Right hindlimb (tissue), 1 donor: ENCODE measurements at places on chromosomes 1 and 21.

- DNase-seq, result peak; percentile 33
Observed at GRCh38 chr1:112673592-112674439, 643 bp upstream of the MOV10 start.

GRCh38 chr1:210535761-210536160 is 207.1 kb downstream of the HHAT start:
- DNase-seq, result no peak

- peak; percentile 3 for DNase-seq
Observed at GRCh38 chr1:30409476-30410152, 313.8 kb downstream of the MATN1 start.

DNA sequence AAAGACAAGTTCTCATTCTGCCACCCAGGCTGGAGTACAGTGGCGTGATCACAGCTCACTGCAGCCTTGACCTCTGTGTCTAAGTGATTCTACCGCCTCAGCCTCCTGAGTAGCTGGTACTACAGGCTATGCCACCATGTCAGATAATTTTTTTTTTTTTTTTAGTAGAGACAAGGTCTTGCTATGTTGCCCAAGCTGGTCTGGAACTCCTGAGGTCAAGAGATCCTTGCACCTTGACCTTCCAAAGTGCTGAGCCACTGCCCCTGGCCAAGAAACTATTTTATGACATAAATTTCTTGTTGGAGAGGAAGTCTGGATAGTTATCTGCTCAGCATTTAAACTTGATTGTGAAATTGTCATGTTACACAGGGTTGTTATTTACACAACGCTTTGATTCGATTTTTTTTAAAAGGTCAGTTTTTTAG is 2.1 kb downstream of the SCCPDH start:
- DNase-seq, result no peak

- DNase-seq, result no peak
Observed at GRCh38 chr1:60540141-60540540, 466.6 kb upstream of the C1orf87 start.

DNA sequence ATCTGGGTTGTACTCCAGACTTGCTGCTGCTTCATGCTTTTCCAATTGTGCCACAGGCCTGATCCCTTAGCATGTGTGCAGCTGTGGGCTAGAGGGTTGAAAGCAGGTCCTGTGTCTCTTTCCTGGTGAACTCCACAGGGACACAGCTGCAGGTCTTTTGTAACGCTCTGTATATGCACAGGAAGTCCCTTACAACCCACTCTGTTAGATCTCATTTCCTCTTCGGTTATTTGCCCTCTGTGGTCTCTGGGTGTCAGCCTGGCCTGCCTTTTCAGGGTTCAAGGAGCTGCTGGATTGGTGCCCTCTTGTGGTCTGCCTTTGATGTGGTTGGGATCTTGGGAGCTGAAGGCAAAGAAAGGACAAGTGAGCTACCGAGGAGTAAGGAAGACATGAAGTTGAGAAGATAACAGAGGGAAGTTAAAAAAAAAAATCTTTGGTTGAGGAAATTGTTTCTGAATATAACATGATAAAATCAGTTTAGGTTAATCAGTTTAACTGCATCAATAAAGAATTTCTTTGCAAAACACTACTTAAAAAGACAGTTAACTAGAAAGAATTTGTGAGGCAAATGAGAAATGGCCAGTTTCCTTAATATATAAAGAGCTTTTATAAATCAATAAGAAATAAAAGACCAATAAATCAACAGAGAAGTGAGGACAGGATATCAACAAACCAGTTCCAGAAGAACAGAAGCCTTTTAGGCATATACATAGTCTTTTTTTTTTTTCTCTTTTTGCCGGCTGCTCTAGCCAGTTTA is 44.1 kb downstream of the UCK2 start:
- peak; percentile 30 for DNase-seq

DNA sequence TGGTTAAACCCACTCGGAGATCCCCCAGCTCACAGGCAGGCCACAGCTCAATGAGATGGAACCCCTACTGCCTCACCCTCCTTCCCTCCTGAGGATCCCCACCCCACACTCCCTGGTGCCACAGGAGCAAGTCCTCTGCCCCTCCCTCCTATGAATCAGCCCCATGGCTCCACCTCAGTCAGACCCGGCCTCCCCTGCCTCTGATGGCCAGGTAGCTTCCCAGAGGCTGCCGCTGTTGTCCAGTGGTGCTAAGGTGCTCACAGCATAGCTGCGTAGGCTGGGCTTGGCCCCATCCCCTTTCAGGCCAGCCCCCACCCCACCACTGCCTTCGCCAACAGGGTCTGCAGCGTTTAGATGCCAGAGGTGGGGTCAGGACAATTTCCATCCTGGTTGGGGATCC is 98.5 kb upstream of the IGSF21 start:
- no peak for DNase-seq

GRCh38 chr1:89702520-89703045 is 69.7 kb downstream of the LRRC8C start:
- DNase-seq, result no peak

DNA sequence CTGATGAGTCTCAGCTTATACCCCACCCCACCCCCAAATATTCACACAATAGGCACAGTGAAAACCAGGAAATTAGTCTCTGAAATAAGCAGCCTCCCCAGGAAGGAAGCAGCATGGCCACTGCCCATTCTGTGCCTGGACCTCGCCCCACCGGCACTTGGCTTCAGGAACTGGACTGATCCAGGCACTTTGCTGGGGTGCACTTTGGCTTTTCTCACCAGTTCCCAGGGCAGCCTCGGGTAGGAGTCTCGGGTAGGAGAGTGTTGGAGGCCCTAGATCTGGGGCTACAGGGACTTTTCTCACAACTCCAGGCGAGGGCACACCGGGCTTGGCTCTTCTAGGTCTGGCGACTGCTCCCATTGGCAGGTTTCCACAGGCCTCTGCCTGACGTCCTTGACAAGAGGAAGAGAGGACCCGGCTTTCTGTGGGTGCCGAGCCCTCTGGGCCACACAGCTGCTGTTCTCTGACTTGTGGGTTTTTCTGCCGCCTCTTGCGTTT is 18.7 kb downstream of the ADARB1 start:
- DNase-seq, result no peak

GRCh38 chr1:246394121-246394520 is 113.0 kb downstream of the SMYD3 start:
- no peak for DNase-seq

- no peak for DNase-seq
Observed at GRCh38 chr1:8560611-8561544, 243.0 kb downstream of the SLC45A1 start.

DNA sequence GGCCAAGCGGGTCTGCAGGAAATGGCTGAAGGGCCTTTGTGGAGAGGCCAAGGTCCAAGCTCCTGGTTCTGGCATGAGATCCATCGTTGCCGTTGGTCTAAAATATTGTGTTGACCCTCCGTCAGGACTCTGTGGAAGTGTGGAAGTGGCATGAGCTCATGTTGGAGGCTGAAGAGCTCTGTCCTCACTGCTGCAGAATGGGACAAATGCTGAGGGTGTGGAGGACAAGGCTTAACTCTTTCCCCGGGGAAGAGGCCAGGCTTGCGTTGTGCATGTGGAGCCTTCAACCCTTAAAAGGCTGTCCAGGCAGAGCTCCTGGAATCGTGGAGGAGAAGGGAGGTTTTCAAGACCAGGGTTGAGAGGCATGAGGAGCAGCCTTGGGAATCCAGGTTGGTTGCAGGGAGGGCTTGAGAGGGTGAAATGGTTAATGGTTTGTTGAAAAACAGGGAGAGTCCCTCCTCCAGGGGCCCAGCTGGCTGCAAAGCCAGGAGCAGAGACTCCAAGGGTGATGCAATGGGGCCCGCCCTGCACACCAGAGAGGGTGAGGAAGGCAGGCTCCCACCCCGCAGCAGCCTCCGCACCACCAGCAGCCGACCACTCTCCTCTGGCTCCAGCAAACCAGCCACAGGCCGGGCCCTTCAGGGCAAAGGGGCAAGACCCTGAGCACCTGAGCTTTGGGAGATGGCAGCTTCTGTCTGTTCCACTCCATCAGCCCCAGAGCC is 6.7 kb upstream of the AHCYL1 start:
- peak; percentile 29 for DNase-seq

- no peak for DNase-seq
Observed at GRCh38 chr1:198295971-198296370, 139.2 kb downstream of the NEK7 start.

DNA sequence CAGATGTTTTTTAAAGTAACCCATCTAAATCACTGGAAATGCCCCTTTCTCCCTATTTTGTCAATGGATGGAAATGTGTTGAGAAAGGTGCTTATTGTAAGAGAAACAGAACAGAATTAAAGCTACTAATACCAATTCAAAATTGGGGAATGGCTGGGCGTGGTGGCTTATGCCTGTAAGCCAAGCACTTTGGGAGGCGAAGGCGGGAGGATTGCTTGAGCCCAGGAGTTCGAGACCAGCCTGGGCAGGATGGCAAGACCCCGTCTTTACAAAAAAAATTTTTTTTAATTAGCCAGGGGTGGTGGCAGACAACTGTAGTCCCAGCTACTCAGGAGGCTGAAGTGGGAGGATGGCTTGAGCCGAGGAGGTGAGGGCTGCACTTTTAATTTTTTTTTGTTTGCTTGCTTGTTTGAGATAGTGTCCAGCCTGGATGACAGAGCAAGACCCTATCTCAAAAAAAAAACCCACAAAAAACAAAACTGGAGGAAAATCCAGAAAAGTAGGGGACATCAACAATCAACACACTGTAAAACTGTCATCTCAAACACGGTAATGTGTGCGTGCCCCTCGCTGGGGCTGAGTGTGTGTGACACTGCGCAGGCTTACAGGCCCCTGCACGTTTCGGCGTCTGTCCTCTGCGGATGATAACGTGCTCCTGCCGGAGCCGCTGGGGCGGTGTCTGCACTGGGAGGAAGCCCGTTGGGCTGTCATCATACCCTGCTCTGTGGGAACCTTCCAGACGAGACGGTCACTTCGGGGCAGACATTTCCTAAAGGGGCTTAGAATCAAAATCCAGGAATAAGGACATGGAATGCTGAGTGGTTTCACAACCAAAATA is 11.6 kb upstream of the POFUT2 start:
- DNase-seq, result peak; percentile 41

- DNase-seq, result no peak
Observed at GRCh38 chr1:216903382-216903740, 180.1 kb upstream of the ESRRG start.

DNA sequence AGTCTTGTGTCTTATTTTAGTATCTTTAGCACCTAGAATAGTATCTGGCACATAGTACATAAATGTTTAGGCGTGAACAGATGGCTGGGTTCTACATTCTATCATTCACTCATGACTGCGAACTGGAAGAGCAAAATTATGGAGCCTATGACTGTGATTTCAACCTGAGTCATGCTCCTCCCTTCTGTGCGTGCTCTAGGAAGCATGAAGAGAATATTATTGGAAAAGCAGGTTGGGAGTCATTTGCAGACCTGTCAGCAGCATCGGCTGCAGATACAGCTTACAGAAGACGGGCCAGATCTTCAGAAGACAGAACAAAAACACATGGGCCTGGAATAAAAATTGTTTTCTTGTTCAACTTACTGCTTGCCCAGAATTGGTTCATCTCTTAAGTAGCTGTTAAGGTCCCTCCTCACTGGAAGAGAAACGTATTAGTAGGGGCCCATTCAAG is 344.0 kb upstream of the USP24 start:
- DNase-seq, result no peak

GRCh38 chr1:112396653-112397471 is 848 bp downstream of the CTTNBP2NL start:
- no peak for DNase-seq

DNA sequence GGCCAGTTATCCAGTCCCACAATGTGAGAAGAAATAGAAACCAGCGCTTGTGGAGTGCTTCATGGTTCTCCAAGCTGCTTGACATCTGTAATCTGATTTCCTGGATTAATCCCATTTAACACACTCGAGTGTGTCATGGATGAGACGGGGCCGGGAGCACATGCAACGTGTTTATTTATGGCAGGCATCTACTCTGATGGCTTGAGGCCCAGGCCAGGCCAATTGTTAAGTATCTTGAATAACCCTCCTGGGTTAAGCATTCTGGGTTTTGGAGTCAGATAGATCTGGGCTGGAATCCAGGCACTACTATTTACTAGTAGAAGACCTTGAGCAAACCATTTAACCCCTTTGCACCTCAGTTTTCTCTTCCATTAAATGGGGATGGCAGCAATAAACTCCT is 37.5 kb upstream of the LAPTM5 start:
- DNase-seq, result peak; percentile 63

DNA sequence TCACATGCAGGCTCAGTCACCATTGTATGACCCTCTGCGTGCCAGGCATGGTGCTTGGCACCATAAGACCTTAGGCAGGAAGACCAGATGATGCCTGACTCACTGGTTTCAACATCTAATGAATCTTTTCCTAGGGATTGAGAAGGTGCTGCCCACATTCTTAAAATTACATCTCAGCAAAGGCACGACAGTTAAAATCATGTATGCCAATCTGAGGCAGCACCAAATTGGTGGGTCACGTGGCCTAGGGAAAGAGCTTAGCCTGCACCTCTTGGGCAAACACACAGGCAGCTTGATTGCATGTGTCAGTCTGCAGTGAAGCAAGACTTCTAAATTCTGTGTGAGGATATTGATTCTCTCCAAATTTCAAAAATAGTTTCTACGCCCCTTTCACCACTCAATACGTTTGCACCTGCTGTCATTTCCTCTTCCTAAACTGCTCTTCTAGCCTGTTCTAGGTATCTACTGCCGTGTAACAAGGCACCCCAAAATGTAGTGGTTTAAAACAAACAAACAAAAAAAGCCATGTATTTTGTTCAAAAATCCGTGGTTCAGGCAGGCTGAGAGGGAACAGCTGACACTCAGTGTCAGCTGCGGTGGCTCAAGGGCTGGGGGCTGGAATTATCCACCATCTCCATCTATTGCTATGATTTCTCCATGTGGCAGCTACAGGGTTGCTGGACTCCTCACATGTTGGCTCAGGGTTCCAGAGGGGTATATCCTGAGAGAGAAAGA is 160.2 kb upstream of the FGGY start:
- DNase-seq, result no peak

DNA sequence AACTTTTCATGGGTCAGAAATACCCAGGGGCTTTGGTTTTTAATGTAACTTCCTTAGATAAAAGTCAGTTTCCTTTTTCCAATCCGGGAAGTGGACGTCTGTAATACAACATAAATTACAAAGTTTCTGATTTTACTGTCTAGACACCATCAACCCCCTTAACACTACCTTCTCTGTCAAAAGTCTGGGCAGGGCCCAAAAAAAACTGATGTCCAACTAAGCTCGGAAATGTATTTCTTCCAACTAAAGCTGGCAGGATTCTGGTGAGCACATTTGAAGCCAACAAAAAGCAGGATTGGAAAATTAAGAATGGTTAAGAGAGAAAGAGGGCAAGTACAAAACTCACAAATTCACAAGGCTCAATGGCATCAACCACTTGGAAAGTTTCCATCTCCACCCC is 24.3 kb downstream of the DDAH1 start:
- DNase-seq, result no peak

- no peak for DNase-seq
Observed at GRCh38 chr1:17847111-17847510, 92.0 kb downstream of the ACTL8 start.

DNA sequence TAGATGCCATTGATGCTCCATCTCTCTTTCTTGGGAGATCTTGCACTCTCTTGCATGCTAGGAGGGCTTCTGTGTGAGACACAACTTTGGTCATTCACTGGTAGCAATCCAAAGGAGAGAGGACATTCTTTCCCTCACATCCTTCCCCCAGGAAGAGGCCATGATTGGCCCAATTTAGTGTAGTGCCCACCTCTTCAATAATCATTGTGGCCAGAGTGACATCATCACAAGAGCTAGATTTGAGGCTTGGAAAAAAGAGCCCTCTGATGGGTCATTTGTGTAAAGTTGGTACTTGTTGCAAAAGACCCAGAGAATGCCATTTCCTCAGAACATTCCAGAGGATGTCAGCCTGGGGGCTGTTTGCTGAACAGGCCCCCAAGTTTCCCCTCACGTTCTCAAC is 30.2 kb downstream of the S100A6 start:
- no peak for DNase-seq

- DNase-seq, result no peak
Observed at GRCh38 chr1:181926697-181927096, 134.8 kb downstream of the ZNF648 start.
